ENCODE measurements at places on chromosomes 12 and 14. TPM values are rescaled to one million over a fixed set of nuclear protein-coding genes. Genes with fewer than 3 reads are reported as not detected.

Gene CELA1
- not detected for total RNA-seq

Gene DHRS2
- total RNA-seq, result not detected

Gene ATXN2
- total RNA-seq, result 27.7 TPM

Gene C12orf50
- not detected for total RNA-seq

Gene RFLNA
- 0.18 TPM for total RNA-seq

Gene LMO3
- 0.58 TPM for total RNA-seq

Gene PIWIL1
- total RNA-seq, result not detected

Gene OR6C70
- not detected for total RNA-seq
